ENCODE measurements at places on chromosomes 11 and 22. TPM values are rescaled to one million over a fixed set of nuclear protein-coding genes. Genes with fewer than 3 reads are reported as not detected.
A peak's percentile ranks its signal among the peaks of the same experiment; 100 is the strongest.

- DNase-seq, result no peak
Measured at GRCh38 chr22:24232725-24233124, 12.2 kb downstream of the GGT5 start.

DNA sequence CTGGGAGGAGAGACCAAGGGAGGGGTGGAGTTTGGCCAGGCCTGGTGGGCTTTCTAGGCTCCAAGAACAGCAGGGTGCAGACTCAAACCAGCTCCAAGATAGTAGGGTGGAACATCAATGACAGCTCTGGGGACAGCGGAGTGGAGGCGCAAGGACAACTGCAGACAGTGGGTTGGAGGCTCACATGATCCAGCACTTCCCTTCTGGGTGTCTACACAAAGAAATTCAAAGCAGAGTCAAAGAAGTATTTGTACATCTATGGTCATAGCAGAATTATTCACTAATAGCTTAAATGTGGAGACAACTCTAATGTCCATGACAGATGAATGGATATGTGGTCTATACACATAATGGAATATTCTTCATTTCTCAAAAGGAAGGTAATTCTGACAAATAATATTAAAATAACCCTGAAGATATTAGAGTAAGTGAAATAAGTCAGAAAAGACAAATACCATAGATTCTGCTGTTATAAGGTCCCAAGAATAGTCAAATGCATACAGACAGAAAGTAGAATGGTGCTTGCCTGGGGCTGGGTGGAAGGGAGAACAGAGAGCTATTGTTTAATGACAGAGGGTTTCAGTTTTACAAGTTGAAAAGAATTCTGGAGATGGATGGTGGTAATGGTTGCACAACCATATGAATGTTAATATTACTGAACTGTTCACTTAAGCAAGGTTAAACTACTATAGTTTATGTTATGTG is 5.5 kb upstream of the GAB4 start:
- DNase-seq, result no peak

DNA sequence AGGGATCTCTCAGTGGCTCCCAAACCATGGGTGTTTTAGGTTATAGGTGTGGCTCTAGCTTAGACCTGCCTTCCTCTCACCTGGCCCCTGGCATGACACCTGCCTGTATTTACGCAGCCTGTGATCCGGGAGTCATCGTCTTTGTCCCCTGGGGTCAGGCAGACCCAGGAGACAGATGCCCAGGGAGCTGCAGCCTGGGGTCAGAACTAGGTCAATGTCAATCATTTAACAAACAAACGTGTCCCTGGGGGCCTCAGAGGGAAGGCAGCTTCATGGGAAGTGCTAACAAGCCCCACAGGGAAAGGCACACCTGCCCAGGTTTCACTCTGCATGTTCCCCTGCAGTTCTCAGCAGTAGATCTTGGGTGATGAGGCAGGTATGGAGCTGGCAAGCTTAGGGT is 12.0 kb downstream of the BACE1-AS start:
- DNase-seq, result no peak

- DNase-seq, result no peak
Measured at GRCh38 chr11:56846631-56847576, 98.4 kb upstream of the OR9G4 start.

DNA sequence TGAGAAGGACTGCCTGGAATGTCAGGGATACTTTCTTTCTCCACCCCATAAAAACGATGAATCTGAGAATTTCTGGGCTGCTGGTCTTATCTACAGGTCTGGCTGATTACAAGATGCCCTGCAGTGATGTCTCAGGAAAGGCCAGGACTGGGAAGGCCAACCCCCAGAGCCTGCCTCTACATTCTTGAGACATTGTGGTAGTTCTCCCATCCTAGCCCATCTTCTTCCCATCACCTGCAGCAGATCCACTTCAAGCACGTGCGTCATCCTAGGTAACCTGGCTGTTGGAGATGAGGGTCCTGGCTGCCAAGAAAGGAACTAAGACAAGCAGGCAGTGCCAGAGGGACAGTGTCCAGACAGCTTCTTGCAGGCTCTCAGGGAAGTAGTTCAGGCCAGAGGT is 44.1 kb upstream of the E2F8 start:
- no peak for DNase-seq

DNA sequence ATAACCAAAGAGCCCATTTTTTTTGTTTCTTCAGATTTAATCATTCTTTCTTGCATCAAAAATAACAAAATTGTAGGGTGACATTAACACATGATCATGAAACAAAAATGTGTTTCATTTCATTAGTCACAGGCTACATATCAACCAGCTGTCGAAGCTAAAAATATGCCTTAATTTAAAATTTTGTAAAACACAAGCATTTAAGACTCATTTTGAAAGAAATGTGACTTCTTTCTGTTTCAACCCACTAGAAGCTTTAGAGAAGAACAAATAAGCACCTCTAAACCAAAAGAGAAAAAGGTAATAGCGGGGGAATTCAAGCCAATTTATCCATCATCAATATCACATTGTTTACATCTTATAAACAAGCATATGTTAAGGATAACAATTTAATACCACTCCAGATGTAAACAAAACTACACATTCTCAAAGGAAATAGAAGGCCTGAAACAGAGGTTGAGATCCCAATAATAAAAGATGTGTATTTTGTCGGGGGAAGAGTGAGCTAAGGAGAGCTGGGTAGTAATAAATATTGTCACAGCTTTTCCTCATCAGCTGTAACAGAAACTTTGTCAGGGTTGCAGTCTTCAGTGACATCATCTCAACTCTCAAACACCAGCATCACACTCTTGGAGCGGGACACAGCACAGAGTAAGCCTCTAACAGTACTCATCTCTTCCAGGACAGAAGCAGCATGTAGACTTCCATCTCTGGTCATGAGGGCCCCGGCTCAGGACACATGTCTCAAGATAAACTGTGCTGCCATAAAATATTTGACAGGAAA is 42.0 kb downstream of the ALG9 start:
- no peak for DNase-seq

GRCh38 chr11:70608568-70609470 is 210.5 kb downstream of the CTTN start:
- DNase-seq, result no peak

GRCh38 chr11:1227551-1228100 is 4.8 kb downstream of the MUC5B start:
- DNase-seq, result peak; percentile 64

GRCh38 chr22:48757581-48757980 is 1070.1 kb downstream of the BRD1 start:
- DNase-seq, result peak; percentile 71

DNA sequence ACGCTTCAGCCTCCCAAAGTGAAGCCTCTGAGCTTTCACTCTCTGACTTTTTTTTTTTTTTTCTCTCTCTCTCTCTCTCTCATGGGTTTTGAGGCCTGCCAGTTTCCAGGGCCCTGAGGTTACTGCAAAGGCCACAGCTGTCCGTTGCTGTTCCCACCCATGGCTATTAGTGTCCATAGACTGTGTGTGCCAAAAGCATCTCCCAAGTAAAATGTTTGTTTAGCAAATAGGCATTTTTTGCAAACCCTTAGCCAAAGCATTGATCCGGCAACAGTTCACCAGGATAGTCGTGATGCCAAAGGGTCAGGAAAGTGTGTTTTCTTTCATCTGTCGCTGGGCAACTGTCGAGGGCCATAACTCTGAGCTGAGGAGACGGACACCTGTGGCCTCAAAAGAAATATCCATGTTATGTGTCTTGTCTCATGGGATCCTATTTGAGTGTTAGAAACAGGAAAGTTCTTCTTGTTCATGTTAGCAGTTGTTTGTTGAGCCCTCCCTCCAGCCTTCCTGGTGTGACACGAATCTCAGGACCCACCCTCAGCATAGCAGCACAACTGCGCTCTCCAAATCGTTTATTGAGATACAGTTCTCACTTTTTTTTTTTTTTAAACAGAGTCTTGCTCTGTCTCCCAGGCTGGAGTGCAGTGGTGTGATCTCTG is 18.4 kb downstream of the FADS2 start:
- DNase-seq, result no peak

- DNase-seq, result peak; percentile 91
Measured at GRCh38 chr11:59102259-59102765, 4.7 kb upstream of the FAM111B start.

- no peak for DNase-seq
Measured at GRCh38 chr11:100732949-100733348, 45.9 kb downstream of the ARHGAP42 start.

DNA sequence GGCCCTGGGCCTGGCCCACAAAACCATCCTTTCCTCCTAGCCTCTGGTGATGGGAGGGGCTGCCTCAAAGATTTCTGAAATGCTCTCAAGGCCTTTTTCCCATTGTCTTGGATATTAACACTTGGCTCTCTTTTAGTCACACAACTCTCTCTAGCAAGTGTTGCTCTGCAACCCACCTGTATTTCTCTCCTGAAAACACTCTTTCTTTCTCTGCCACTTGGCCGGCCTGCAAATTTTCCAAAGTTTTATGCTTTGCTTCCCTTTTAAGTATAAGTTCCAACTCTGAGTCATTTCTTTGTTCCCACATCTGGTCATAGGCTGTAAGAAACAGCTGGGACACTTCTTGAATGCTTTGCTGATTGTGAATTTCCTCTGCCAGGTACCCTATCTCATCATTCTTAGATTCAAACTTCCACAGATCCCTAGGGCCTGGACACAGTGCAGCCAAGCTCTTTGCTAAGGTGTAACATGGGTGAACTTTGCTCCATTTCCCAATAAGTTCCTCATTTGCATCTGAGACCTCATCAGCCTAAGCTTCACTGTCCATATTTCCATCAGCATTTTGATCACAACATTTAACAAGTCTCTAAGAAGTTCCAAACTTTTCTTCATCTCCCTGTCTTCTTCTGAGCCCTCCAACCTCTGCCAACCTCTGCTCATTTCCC is 93.8 kb downstream of the TRIM29 start:
- no peak for DNase-seq

GRCh38 chr11:78533399-78533798 is 41.3 kb downstream of the NARS2 start:
- DNase-seq, result no peak

DNA sequence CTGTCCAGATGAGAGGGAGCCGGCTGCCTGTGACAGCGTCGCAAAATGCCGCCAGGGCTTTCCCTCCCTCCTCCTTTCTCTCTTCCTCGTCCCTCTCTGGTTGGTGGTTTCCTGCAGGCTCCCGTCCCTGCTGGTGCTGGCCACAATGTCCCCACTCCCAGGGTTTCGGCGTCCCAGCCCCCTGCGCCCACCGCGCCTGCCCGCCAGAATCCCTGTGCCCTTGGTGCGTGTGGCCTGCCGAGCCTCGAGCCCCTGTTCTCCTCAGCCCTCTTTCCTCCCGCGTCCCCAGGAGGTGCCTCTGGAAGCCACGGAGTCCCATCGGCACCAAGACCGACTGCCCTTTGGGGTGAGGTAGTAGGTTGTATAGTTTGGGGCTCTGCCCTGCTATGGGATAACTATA is 37.9 kb upstream of the PPARA start:
- DNase-seq, result no peak

GRCh38 chr11:10502770-10503169 is 38.2 kb downstream of the RNF141 start:
- DNase-seq, result peak; percentile 81

GRCh38 chr22:25025491-25026400 is 73.2 kb downstream of the KIAA1671 start:
- DNase-seq, result no peak

Gene KRTAP5-7
- 0.70 TPM for total RNA-seq

Gene PARVG
- 226 TPM for total RNA-seq

Gene FAM180B
- total RNA-seq, result not detected

Gene APOL4
- total RNA-seq, result 3.9 TPM

Gene ANGPTL5
- not detected for total RNA-seq

Gene OR4D5
- not detected for total RNA-seq

Gene LGR4
- 34.4 TPM for total RNA-seq

Gene CARD18
- total RNA-seq, result not detected

Gene FBLN1
- 5.2 TPM for total RNA-seq
